ENCODE measurements at places on chromosomes 12 and 14.

DNA sequence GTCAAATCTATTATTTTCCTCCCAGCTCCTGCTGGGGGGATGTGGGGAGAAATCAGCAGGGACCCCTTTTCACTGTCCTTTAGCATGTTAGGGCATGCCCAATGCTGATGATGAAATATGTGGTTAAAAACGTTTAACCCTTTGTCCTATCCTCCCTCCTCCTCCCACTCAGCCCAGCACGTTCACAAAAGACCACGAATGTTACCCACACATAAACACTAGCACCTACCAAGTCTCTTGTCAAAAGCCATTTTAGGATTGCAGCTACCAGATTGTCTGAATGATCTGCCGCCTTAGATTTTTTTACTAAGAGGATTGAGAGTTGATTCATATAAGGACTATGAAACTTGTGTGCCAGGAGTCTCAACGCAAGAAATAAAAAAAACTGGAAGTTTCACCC lies 70.4 kb downstream of the TBK1 start:
- DNase-seq: no peak

DNA sequence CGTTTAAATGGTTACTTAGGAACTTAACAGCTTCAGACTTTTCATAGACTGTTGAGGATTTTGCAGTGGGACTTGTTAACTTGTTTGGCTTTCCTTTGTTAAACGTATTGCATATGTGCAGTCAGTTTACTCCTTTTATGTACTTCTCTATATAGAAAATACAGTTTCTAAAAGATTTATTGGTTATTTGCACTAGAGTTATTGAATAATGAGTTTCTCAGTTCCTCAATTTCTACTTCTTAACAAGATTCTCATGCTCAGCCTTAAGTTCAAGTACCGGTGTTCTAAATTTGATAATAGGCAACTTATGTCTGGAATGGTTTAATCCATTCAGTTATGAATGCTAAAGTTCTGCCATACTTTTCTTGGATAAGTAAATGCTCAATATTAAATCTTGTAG lies 919 bp downstream of the PSMA3 start:
- DNase-seq: no peak

DNA sequence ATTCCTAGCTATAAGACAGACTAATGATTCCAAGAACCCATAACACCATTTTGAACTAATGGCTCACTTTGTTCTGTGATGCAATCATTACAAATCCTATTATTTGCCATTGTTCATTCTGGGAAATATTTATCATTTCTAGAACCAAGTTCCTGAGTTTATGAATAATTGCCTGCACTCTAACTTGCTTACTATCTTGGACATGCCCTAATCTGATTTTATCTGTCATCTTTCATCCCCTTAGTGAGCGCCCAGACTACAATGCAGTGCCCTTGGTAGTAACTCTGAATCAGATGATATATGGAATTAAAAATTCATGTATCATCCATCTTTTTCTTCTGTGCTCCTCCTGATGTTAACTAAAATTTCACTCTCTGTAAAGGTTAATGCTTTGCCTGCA lies 703.1 kb upstream of the MDGA2 start:
- DNase-seq: no peak

- DNase-seq: no peak
These were observed 263.0 kb upstream of the G2E3 start for GRCh38 chr14:30295980-30296379.

DNA sequence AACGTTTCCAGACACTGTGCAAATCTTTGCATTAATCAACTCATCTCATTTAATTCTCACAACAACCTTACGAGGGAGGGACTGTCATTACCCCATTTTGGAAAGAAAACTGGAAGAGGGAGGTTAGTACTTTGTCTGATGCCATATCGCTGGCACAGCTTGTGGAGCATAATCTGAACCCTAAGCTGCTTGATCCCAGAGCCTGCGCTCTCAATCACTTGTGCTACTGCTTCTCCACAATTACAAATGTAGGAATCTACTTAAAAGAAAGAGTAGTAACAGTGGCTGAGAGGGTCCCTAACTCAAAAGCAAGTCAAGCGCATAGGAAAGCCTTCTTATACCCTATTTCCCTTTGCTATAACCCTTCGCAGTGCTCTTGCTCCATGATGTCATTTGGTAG lies 3.2 kb downstream of the EFS start:
- no peak for DNase-seq

- no peak for DNase-seq
These were observed 15.9 kb downstream of the MAP3K12 start for GRCh38 chr12:53483225-53483978.

- no peak for DNase-seq
These were observed 5.0 kb downstream of the BDKRB1 start for GRCh38 chr14:96261053-96261452.

- peak; percentile 73 for DNase-seq
These were observed 82.3 kb downstream of the RIMBP2 start for GRCh38 chr12:130633771-130634170.

GRCh38 chr12:65944637-65945036 lies 120.4 kb downstream of the HMGA2 start:
- no peak for DNase-seq

DNA sequence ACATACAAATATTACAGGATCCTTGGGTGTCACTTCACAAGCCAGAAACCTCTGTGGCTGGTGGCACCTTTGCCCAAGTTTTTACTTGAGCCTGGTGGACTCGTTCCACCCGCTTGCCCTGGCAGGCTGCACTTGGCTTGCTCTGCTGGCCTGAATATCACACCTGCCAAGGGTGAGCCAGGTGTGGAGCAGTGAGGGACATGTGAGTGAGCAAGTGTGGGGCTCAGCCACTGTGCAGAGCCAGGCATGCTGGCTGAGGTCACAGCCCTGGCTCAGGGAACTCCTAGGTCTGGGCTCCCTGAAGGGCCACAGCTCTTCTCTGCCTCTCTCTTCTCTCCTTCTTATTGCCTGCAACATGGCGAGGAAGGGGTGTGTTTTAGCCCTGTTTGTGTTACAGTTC lies 82.0 kb downstream of the SLC16A7 start:
- DNase-seq: no peak

- DNase-seq: peak; percentile 65
These were observed 53.8 kb downstream of the PEBP1 start for GRCh38 chr12:118189741-118190191.

DNA sequence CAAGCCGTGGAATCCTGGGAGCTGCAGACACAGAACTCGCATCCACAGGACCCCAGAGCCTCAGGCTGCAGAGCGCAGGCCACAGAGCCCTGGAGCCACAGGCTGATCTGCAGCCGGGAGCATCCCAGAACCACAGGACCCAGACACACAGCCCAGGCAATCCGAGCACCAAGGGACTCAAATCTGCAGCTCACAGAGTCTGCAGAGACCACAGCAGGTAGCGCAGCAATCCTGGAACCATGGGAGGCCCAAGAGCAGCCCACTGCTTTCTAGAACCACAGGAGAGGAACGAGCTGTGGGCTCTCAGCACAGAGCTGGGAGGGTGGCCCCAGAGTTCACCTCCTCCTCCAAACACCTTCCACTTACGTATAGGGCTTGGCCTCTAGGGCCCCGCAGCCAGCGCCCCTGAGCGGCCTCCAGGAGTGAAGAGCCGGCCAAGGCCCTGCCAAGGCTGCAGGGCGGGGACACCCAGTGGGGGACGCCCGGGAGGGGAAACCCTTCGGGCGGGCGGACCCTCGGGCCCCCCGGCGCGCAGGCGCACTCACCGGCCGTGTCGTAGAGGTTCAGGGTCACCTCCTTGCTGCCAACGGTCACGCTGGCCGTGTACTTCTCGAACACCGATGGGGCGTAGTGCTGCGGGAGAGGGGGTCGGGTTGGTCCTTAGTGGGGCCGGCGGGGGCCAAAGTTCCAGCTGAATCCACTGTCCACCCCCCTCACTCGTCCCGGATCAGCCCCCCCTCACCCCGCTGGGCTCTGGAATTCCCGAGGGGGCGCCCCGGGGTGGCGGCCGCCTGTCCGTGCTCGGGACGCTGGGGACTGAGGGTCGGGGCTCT lies 665 bp downstream of the RHOF start:
- DNase-seq: no peak

GRCh38 chr14:93977790-93978581 lies 1.6 kb upstream of the ASB2 start:
- no peak for DNase-seq

DNA sequence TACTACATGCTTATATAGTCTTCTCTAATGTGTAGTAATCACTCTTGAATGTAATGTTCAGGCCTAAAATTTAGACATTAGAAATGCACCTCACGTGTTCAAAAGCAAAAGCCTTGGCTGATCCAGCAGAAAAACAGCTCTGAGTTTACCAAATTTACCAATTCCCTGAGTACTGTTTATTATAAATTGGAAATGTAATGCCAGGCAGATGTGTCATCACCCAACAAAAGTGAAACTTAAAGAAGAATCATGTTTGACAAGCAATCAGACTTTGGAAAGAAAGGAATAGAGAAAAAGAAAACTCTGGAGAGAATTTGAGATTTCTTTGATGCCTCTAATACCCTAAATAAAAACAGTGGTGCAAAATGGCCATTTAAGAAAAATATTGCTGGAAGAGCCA lies 26.5 kb upstream of the STRAP start:
- no peak for DNase-seq

DNA sequence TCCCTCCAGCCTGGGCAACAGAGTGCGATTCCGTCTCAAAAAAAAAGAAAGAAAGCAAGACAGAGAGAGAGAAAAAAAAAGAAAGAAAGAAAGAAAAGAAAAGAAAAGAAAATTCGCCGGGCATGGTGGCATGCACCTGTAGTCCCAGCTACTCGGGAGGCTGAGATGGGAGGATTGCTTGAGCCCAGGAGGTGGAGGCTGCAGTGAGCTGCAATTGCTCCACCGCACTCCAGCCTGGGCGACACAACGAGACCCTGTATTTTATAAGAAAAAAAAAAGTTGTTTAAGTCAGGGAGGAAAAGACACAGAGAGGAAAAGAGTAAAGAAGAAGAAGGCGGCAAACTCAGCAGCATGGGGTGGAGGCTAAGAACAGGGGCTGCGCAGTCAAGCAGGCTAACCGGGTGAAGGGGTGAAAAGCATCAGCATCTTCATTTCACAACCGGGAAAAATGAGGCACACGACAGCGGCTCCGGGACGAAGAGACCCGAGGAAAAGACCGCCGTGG lies 557 bp upstream of the FICD start:
- no peak for DNase-seq

DNA sequence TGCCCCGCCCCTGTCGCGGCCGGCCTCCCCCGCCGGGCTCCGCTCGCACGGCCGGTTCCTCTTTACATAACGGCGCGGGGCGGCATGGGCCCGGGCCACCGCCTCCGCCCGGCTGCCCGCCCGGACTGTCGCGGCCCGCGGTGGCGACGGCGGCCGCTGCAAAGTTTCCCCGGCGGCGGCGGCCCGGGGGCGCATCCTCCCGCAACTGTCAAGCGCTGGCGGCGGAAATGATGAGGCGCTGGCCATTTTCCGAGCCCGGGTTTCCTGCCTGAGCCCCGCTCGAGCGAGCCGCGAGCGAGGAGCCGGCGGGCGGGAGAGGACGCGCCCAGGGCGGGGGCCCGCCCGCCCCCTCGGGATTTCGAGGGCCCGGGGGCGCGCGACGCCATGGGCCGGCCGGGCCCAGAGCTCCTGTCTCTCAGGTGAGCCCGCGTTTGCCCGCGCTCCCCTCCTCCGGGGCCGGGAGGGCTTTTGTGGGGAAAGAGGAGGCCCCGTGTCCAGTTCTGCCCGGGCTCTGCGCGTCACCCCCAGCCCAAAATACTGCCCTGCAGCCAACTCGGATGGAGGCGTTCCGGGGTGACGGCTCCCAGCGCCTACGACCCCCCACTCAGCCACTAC lies at the start of gene SH2B3:
Gene SH2B3 (plus strand): TSS at position 65 of the 615 bp plus-strand sequence. CDS start 12,223 bp downstream, outside the sequence.
- no peak for DNase-seq

- DNase-seq: no peak
These were observed 57.0 kb upstream of the REP15 start for GRCh38 chr12:27639265-27639664.

DNA sequence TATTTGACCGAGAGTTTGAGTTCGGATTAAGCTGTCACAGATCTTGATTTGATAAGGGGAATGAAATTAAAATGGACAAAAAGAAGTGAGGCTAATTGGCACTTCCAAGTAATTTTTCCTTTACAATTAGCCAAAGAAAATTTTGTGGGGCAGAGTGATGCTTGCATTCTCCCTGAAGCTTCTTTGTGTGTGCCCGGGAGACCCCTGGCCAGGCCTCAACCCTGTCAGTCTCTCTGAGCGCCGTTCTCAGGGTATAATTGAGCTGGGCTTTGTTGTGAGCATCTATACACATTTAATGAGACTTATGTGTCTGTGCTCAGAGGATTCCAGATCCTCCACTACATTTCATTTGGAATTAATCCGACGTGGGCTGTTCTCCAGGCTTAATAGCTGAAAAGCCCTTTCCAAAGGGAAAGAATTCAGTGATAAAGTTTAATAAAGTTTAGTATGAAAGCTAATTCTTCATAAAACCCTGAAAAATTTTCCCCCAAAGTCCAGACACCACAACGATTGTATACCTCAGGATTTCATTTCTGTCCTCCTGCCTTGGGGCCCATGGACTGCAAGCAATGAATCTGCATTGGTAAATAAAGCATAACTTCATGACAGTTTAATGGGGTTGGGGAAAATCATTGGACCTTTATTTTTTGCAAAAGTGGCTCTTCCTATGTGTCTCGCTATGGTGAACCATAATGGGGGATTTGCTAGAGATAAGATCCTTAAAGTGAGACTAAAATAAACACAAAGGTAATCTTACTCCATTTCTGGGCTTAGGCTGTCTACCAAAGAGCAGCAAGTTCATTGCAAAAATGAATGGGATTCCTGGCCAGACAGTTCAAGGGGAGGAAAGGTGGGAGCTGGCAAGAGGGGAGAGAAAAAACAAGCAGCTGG lies 292.6 kb downstream of the C12orf75 start:
- DNase-seq: no peak

DNA sequence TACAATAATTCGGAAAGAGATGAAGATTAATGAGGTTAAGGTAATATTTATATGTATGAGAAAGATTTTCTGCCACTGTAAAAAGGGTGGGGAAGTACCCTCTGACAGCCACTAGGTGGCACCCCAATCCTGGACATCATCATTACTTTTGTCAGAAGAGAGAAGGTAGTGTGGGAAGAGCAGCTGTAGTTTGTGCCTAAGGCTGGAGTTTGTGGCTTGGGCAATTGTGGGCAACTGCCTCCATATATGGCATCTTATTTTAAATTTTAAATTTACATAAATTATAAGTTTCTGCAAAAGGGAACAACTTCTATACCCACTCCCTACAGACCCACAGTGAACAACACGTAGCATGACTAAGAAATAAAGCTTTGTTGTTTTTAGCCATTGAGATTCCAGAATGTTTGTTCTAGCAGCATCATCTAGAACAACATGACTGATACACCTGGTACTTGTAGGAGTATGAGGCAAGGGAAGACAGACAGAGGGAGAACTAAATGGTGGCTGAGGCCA lies 34.4 kb upstream of the SYCP3 start:
- DNase-seq: peak; percentile 5

DNA sequence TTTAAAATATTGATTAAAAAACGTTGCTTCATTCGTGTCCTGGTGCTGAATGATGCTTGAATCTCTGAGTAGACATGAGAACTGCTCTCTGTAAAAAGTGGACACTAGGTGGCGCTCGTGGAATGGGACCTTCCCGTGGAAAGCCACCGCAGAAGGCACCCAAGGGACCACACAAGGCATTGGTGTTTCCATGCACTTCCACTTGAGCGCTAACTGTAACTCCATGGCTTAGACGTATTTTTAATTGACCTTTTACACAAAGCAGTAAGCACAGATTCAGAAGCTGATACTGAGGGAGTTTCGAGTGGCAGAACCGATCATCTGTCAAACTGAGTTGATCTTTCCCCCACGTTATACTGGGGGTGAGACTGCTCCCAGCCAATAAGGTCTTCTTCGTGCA lies 135.3 kb downstream of the PRKCH start:
- DNase-seq: peak; percentile 85
